ENCODE measurements at places on chromosomes 6 and 20. TPM values are rescaled to one million over a fixed set of nuclear protein-coding genes. Genes with fewer than 3 reads are reported as not detected.

DNA sequence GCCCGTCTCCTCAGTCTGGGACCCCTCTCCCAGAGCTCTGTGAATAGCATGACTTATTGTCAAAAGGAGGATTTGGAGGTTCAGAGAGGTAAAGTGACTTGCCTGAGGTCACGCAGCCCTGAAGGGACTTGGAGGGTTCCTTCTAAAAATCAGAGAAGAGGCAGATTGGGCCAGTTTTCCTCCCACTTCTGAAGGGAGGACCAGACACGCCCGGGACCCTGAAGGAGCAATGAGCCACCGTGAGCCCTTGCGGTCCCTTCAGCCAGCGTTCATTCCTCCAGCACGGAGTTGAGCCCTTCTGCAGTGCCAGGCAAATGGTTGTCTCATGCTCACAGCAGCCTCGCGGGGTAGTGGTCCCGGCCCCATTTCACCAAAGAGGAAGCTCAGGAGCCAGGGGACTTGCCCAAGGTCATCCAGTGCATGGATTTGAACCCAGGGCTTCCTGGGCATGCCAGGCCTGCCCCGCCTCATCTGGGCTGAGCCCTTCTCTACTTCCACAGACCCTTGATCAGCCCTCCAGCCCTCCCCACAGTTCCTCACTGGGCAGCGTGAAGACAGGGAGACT is 7.4 kb downstream of the SRC start:
- DNase-seq, result no peak

- no peak for DNase-seq
Measured at GRCh38 chr6:169177516-169178166, 76.0 kb downstream of the THBS2 start.

DNA sequence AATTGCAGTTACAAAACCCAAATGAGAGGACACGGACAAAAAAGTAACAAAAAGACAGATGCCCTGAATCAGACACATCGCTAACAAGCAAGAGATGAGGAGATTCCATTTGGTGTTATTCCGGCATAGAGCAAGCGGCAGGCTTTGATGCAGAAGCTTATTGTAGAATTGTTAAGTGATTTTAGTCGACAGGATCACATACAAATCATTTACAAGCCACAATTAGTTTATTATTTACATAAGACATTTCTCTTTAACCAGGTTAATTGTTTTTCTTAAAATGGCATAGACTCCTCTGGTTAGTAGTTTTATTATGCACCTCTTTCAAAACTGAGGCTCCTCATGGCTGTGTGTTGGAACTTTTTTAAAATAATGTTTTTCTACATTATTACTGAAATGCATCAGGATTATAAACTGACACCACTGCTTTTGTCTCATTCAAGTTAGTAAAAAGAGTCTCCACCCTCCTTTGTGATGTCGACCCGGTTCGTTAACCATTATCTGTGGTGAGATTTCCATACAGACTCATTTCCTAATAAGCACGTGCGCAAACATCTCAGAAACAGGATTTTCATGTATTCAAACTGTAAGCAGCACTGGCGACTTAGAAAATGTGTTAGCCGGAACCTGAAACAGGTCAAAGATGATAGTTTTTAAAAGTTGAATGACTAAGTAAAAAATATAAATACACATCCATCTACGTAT is 119.8 kb downstream of the COL12A1 start:
- no peak for DNase-seq

Gene FHL5
- total RNA-seq, result not detected

Gene SNAP25
- total RNA-seq, result not detected

All from foreskin keratinocyte (primary cell).